ENCODE measurements at places on chromosomes 4 and X. TPM values are rescaled to one million over a fixed set of nuclear protein-coding genes. Genes with fewer than 3 reads are reported as not detected.

- peak; percentile 20 for DNase-seq
Measured at GRCh38 chrX:15143050-15143824, 126.6 kb downstream of the ASB9 start.

- no peak for DNase-seq
Measured at GRCh38 chr4:84218031-84218430, 281.1 kb downstream of the NKX6-1 start.

DNA sequence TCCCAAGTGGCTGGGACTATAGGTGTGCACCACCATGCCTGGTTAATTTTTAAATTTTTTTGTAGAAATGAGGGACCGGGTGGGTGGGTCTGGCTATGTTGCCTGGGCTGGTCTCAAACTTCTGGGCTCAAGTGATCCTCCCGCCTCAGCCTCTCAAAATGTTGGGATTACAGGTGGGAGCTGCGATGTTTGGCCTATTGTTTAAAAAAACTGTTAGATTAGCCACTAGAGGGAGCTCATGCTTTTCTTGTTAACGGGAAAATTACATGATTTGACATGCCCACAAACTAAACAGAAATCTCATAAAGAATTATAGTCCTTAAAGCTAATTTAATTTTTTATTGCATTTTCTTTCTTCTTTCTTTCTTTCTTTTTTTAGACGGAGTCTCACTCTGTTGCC lies 5.0 kb upstream of the SDAD1 start:
- DNase-seq = peak; percentile 4

DNA sequence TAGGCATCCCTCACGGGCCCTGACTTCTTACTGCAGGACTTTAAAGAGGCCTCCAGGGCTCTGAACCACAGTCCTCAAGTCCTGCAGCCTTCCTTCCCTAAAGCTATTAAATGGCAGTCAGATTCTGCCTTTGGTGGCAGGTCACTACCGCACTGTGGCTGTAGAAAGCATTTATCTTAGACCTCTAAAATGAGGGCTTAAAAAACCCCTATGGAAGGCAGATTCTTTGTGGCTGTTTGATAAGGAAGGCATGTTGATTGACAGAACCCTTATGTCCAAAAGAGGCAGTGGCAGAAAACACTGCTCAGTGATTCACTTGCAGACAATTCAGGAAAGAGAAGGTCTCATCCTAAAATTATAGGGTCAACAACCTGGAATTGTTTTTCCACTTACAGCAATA lies 79.2 kb downstream of the FBXL5 start:
- DNase-seq = no peak

DNA sequence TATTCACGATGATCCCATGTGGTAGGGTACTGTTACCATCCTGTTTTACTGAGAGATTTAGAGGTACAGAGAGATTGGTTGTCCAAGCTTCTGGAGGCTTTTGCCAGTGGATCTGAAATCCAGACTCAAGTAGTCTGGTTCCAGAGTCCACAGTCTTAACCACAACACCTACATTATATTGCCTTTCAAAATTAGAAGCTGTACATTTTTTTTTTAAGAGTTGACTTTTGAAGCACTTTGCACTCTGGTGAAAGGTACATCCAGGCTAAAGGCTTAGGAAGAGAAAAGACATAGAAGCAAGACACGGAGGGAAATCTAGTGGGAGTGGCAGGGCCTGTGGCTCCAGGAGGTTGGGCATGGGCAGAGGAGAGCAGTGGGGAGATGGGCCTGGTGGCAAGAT lies 122.1 kb downstream of the AFF1 start:
- DNase-seq = no peak

DNA sequence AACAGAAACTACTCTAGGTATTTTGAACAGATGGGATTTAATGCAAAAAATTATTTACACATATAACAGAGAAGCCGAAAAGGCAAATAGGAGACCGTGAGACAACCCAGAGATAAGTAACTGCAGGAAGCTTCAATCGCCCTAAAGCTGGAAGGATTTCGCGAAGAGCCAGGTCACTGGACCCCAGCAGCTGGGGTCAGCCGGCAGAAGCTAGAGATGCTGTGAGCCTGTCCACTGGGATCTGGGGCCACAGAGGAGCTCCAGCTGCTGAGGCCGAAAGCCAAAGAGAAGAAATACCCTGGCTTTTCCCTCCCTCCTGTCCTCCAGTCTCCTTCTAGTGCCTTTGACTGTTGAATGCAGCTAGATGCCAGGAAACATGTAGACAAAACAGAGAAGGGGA lies 192.8 kb upstream of the BCOR start:
- no peak for DNase-seq

GRCh38 chr4:78031417-78031950 lies 25.6 kb upstream of the FRAS1 start:
- DNase-seq = no peak

DNA sequence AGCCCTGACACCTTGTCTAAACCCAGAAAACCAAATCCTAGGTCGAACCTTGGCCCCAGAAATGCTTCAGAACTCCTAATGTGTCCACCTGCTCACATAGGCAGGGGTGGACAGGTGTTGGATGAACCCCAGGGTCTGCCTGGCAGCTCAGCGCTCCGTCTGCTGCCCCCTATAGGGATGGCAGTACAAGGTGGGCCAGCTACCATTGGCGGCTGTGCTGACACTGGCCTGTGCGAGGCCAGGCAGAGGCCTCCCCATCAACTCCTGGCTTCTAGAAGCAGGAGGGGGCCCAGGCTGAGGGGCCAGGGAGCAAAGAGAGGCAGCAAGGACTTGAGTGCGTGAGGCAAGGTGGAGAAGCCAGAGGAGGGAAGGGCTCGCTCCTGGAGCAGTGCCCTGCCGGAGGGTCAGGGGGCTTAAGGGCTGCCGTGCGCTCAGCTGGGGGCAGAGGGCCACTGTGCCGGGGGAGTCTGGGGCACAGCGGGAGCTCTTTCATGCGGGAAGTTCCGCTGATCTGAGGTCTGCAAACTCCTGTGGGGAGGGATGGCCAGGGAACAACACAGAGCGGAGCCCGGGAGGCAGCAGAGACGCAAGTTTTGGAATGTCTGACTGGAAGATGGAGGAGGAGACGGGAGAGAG lies 20.6 kb downstream of the CCNQ start:
- no peak for DNase-seq

DNA sequence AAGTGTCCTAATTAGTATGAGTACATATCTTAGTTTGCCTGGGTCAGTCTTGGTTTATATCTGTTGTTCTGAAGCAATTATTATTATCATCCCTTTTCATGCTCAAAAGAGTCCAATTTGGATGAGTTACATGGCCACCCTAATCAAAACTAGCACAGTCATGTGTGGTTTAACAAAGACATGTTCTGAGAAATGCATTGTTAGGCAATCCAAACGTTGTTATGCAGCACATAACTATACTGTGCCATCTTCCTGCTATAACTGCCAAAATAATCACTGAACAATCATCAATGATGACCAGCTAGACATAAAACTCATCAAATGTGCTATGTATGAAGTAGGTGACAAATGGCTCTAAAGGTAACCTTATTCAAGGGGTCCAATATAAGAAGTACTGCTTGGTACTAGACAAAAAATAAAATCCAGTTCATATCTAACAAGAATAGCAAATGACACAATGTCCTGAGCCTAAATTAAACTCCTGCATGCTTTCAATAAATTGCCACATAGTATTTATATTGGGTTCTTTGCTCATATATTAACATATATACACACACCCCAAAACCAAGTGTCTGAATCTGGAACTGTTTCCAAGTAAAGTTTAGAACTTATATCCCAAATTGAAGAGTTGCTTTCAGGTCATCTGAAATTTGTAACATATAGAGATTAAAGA lies 41.9 kb downstream of the CNOT6L start:
- no peak for DNase-seq

- peak; percentile 8 for DNase-seq
Measured at GRCh38 chr4:83890231-83890630, 354.3 kb downstream of the GPAT3 start.

- DNase-seq = no peak
Measured at GRCh38 chr4:21226637-21227538, 526.6 kb downstream of the PACRGL start.

DNA sequence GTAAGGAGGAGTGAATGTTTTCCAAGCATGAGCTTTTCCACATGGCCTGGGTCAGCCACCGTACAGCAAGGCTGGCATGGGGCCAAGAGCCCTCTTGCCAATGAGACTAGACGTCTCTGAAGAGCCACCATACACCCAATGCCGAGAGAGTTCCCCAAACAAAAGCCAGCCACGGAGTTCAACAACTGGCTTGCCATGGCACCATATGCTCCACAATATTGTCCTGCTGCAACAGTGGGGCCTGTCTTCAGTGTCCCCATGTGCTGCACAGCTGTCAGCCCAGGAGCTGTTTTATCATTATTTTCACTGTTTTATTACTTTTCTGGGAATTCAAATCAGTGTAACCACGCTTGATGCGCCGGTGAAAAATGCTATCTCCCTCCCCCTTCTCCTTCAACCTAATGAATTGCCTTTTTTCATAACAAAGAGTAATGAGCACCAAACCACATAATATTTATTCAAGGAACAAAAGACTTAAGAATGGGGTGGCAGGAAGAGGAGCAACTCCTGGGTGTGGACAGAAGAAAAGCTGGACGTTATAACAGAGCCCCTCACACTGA lies 18.4 kb downstream of the MAML3 start:
- peak; percentile 18 for DNase-seq

- DNase-seq = no peak
Measured at GRCh38 chrX:134641346-134641745, 16.9 kb downstream of the PLAC1 start.

GRCh38 chrX:66142351-66142750 lies 21.7 kb upstream of the HEPH start:
- no peak for DNase-seq

GRCh38 chrX:3442691-3443090 lies 96.2 kb upstream of the MXRA5 start:
- DNase-seq = no peak

GRCh38 chr4:86927843-86928395 lies 6.9 kb upstream of the AFF1 start:
- peak; percentile 41 for DNase-seq

- DNase-seq = no peak
Measured at GRCh38 chr4:126241634-126242033, 926.9 kb downstream of the FAT4 start.

GRCh38 chr4:7344636-7345155 lies 90.0 kb downstream of the PSAPL1 start:
- DNase-seq = no peak

DNA sequence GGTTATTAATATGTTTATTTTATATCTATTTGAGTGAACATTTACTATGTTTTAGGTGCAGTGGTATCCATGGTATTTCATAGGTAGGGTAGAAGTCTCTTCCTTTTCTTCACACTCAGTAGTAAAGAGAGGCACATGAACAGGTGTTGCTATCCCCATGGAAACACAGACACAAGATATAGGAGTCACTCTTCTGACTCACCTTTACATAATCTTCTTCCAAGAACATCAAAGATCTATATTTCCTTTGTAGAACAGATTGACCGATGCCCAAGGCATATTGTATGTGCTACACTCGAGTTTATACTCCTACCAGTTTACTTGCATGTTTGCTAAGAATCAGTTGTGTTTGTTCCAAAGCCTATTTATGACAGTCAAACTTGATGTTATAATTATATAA lies 1997.4 kb downstream of the C4orf33 start:
- no peak for DNase-seq

XPNPEP2 gene
- total RNA-seq = not detected

MAGEE1 gene
- not detected for total RNA-seq

SPANXA1 gene
- total RNA-seq = not detected

DDX53 gene
- 1.7 TPM for total RNA-seq

DMD gene
- 24.0 TPM for total RNA-seq
